ENCODE measurements at places on chromosomes 4 and X.

GRCh38 chr4:161496-162284 is 37.4 kb downstream of the ZNF718 start:
- no peak for DNase-seq

- no peak for DNase-seq
These were observed at the start of gene SLC4A4 for GRCh38 chr4:71338846-71339593. SLC4A4 (plus strand) TSS chr4:71339020.

- no peak for DNase-seq
These were observed 374.8 kb downstream of the MID1IP1 start for GRCh38 chrX:39176105-39176504.

DNA sequence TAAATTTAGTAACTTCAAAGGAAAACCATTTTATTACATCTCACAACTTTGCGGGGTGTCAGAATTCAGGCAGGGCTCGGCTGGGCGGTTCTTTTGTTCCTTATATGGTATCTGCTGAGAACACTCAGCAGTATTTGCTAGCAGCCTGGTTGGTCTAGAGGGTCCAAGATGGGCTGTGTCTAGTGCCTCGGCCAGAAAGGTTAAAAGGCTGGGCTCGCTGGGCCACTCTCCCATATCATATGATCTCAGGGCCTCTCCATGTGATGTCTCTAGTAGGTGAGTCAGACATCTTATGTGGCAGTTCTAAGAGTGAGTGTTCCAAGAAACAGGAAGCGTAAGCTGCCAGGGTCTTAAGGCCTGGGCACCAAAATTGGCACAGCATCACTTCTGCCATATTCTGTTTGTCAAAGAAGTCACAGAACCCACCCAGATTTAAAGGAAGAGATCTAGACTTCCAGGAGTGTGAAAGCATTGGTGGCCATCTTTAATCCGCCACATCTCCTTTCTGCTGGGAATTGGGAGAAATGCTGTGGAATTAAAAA is 100.9 kb upstream of the ATP6AP2 start:
- DNase-seq, result no peak

DNA sequence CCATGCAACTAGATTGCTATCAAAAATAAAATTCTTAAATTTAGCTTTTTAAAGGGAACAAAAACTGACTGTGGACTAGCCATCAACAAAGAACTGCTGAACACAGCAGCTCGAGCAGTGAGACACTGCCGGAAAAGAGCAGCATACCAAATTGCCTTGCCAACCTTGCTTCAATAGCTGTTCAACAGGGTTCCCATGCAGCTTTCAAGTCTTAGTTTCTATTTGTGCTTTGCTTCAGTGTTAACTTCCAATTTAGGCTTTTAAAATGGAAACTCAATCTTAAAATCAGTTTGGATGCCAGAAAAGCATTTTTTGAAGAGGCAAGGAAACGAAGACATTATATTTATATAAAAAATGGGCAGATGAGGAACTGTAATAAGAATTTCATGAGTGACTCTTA is 463.4 kb upstream of the MAGEB18 start:
- no peak for DNase-seq

DNA sequence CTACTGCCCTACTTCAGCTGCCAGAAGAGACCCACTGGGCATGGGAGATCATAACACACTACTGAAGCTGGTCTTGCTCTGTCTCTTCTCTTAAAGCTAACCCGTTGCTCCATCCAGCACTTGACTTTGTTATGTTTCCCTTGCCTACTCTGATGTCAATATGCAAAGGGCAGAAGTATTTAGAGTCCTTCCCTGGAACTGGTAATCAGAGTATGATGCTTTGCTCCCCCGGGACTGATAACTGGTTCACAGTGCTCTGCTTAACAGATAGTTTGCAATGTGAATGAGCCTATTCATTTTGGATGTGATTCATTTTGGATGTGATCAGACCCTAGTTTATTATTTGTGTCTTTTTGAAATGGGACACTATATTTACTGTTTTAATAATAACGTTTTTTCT is 12.3 kb upstream of the UCP1 start:
- no peak for DNase-seq

GRCh38 chrX:113954297-113954696 is 629.6 kb upstream of the HTR2C start:
- no peak for DNase-seq

DNA sequence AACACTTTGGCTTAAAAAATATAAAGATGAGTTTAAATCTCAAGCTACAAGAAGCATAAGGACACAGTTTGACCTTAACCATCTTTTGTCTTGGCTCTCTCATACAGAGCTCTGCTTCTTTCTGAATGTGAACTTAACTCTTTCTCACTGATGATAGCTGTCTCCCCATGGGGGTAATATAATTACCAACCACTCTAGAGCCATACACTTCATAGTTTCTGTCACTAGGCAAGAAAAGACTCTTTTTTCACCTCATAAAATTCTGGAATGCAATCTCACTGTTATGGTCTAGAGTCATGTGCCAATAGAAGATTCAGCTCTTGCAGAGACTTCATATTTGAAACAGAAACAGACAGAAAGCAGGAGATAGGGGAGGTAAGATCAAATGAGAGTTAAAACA is 481.7 kb upstream of the AGA start:
- no peak for DNase-seq

GRCh38 chrX:82711457-82711856 is 796.6 kb upstream of the POU3F4 start:
- no peak for DNase-seq

- DNase-seq, result no peak
These were observed 79.8 kb downstream of the APBB2 start for GRCh38 chr4:41134581-41134980.

DNA sequence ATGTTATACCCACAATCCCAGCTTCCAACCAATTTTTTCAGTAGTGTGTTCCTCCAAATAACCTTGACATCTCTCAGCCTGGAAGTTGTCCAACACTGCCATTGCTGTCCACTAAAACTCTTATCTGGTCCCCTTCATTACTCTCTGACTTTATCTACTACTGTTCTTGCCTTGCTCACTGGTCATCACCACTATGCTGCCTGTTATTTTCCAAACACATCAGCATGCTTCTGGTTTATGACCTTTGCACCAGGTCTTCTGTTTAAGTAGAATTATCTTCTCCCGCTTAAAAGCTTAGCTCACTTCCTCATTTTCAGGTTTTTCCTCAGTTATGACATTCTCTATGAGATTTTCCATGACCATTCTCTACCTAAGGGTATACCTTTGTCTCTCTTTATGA is 5.5 kb downstream of the ELMOD2 start:
- no peak for DNase-seq

GRCh38 chr4:159237975-159238374 is 135.1 kb downstream of the RAPGEF2 start:
- no peak for DNase-seq

GRCh38 chr4:169070071-169070894 is 60.2 kb upstream of the CBR4 start:
- no peak for DNase-seq

GRCh38 chr4:140672416-140672815 is 83.8 kb downstream of the TBC1D9 start:
- DNase-seq, result no peak

DNA sequence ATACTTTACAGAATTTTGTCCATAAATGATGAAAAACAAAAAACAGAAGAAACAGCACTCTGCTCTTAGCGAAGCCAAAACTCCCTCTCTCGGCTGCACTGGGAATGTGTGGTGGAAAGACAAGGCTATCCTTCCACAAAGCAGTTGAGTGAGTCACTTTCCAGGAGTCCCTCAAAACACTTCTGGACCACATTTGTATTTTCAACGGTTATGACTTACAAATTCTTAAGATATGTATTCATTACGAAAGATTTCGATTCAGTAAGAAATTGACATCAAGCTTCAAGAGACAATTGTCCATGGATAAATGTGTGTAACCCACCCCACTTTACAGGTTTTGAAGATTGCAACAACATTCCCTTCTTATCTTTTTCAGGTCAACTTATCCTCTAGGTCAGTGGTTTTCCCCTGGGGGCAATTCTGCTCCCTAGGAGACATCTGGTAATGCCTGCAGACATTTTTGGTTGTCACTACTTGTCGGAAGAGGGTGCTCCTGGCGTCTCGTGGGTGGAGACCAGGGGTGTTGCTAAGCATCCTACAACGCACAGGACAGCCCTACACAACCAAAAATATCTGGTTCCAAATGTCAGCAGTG is 66.7 kb upstream of the MTNR1A start:
- no peak for DNase-seq

DNA sequence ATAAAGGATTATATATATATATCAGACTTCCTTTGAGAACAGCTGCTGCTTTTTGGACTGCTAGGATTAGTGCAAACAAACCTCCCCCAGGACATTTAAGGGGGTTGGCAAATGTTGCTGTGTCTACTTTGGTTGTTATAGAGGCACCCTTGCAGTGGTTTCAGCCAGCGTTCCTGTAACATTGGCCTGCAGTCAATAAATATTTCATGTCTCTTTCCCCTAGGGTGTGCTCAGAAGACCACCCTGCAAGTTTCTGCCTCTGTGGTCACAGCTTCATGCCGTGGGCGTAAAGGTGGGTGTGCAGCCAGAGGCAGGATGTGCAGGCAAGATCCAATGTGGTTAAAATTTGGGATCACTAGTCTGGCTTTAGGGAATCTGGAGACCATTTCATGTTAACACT is 28.9 kb downstream of the FGF5 start:
- DNase-seq, result no peak

DNA sequence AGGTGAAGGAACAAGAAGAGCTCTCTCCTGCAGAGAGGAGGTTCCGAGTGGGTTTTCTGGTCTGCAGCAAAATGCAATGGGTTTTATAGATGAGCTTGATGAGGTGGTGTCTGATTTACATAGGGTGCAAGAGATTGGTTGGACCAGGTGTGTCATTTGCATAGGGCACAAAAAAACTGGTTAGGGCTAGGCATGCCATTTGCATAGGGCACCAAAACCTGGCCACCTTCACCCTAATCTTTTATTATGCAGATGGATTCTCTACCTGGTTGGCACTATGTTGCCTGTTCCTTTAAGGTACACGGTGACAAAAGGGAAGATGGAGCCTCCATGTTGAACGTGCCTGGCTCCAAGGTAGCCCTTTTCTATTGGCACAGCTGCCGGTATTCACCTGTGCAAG is 94.5 kb upstream of the PRKX start:
- DNase-seq, result no peak

DNA sequence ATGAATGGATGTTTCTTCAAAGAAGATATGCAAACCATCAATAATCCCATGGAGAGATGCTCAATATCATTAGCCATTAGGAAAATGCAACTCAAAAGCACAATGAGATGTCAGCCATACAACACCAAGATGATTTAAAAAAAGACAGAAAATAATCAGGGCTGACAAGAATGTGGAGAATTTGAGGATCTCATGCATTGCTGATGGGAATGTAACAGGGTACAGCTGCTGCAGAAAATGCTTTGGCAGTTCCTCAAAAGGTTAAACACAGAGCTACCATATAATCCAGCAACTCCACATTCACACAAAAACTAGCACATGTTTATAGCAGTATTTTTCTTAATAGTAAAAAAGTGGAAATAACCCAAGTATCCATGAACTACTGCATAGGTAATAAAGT is 110.5 kb upstream of the ZNF518B start:
- DNase-seq, result no peak

DNA sequence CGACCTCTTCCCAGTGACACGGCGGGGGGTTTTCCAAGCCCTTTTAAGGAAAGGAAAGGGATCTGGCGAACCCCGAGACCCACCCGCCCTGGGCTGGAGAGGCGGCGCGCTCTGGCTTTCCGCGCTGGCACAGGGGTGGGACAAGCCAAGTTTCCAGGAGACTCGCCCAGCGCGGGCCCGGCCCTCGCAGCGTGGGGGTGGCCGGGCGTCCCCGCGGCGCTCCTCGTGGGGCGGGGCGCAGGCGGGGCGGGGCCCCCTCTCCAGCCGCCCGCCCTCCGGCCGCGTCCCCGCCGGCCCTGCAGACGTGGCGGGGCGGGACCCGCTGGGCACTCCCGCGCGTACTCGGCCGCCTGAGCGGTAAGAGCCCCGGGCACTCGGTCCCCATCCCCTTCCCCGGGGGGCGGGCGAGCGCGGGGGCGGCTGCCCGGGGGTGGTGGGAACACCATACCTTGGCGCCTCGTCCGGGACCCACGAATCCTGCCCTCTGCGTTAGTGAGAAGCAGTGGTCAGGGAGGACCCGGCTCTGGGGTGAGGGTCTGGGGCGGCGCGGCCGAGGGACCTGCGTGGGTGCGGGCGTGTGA is at the start of gene FAM114A1:
Gene FAM114A1 (plus strand): TSS at position 329 of the 581 bp plus-strand sequence. CDS start 10,273 bp downstream, outside the sequence.
- peak; percentile 48 for DNase-seq

DNA sequence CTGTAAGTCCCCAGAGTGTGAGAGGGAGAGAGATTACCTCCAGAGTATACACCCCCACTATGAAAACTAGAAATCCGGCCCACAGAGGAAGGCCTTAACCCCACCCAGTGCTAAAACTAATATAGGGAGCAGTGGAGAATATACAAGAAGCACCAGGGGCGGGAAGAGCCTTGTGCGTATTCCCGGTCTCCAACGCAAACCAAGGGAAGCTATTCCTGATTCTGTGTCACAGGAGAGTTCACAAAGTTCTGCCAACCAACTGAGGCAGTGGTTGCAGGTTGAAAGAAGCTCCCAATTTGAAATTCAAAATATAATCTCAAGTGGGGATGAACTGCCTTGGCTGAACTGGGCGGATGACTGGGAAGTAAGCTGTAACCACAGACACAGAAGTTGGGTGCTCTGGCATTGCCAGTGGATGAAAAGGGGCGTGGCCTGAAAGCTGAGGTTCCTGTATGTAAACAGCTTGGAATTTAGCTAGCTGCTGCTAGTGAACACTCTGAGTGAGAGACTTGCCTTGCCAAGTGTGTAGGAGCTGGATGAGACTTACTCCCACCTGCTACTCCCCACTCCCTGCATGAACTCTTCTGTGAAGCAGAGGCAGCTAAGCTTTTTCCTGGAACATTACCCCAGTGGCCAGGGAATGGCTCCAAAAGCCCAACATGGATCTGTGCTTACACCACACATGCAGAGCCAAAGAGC is 32.7 kb downstream of the ELF2 start:
- no peak for DNase-seq

GRCh38 chrX:148580016-148580415 is 79.6 kb downstream of the AFF2 start:
- no peak for DNase-seq

GRCh38 chrX:69968950-69969349 is 80.8 kb downstream of the AWAT2 start:
- DNase-seq, result no peak

DNA sequence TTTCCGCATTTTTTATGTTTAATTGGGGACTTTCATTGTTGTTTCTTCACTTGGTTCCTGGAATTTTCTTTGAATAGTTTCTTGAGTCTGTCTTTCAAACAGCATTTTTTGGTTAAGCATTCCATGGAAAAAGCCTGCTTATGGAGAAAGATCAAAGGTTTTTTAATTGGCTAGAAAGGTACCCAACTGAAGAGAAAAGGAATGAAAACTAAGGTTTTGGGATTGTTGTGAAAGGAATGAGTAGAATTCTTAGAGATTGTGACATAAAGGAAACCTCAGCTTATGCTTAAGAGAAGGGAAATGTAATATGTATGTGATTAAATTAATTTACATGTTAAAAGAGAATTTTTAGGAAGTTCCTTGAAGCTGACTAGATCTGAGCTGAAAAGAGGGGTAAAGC is 82.8 kb downstream of the CCKAR start:
- no peak for DNase-seq

GRCh38 chr4:121454251-121454979 is 73.6 kb upstream of the QRFPR start:
- no peak for DNase-seq

- DNase-seq, result no peak
These were observed 81.5 kb upstream of the BCOR start for GRCh38 chrX:40179283-40179682.

Measured in left renal cortex interstitium (tissue), 4 donors.